ENCODE measurements at places on chromosomes 12 and 14.

- DNase-seq = no peak
Observed at GRCh38 chr12:114405519-114406271, at the start of gene TBX5. TSS of gene TBX5 (minus strand) at chr12:114406144. CDS start at chr12:114403898, 2,246 bp downstream.

DNA sequence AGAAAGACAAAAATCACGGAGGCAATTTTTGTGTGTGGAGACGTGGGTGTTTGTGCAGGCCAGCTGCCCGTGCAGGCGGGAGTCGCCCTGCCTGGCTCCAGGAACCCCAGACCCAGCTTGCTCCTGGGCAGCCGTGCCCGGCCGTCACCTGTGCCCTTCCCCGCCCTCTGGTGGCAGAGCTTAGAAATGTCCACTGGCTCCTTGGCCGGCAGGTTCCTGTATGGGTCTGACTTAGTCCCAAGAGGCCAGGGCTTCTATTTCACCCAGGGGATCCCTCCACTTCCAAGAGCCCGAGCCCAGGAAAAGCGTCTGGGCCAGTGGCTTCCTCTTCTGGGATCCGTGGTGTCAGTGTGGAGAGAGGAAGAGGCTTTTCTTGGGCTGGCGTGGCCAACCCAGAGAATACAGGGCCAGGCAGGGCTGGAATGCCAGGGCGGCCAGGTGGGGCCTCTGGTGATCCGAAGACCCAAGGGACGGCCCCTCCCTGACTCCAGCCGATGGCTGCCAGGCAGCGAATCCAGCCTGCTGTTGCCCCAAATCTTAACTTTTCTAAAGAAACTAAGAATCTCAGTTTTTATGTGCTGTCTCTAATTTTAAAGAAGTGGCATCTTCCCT is 120.9 kb downstream of the TMEM132C start:
- peak; percentile 69 for DNase-seq

DNA sequence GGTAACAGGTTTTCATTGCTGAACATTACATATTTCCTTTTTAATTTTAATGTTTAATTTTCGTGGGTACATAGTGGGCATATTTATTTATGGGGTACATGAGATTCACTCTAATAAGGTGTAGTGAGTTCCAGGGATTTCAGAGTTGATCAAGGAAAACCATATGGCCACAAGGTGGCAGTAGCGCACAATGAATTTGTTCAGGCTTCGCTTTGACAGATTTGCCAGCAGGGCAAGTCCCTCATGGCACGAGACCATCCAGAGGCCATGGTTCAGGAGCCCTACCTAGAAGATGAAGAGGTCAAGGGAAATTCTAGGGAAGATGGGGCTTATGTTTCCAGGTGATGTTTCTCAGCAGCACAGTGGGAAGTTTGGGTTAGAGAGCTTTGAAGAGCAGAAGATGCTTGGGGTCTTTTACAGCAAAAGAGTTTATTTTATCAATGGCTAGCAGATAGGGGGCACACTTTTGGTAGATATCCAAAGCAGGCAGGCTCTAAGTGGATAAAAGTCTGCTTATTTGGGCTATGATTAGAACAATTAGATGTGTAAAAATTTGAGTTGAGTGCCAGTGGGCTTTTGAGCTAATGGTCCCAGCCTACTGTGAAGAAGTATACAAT is 1004.4 kb downstream of the AACS start:
- peak; percentile 84 for DNase-seq

DNA sequence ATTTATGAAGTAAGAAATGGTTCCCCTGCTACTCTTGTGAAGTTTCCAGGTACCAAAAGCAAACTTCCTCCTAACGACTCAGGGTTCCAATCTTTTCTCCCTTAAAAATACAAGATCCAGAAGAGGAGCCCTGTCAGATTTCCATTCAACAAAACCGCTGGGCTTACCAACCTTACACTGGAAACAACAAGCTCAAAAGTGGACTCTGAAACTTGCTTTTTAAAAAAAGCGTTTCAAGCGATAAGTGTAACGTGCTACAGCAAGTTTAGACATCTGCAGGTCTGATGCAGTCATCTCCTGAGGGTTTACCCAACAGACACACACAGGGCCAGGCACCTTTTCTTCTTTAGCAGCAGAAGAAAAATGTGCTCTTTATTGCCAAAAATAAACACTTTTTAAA is 6.9 kb upstream of the CREBL2 start:
- DNase-seq = no peak

DNA sequence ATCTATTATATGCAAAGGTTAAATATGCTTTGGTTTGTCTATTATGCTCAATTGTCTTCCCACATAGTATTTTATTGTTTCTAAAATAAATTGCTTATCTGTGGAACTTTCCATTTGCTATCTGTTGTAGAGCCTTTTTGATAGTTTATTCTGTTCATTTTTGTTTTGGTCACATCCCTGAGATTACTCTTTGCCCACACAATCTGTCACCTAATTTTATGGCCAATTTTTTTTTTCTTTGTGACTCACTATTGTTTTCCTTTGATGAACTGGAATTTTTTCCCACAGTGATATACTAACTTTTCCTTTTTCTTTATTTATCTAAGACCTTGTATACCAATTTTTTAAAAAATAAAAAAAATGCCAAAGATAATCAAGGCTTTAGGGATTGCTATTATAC is 61.1 kb downstream of the RASSF9 start:
- no peak for DNase-seq

DNA sequence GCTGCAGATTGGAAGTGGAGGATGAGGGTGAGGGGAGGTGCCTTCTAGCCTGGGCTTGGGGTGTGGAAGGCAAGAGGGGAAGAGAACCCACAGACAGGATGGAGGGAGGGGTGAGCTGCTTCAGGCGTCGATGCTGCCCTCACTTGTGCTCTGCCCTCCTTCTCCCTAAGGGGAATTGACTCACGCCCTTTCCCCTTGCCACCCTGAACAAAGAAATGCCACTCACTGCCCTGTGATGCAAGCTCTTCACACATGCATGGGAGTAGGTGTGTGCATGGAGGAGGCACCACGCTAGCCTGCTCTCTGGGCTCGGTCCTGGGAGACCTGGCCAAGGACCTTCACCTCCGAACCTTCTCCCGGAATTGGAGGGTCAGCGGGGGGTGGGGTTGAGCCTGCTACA is 35.7 kb upstream of the PRMT8 start:
- DNase-seq = no peak

DNA sequence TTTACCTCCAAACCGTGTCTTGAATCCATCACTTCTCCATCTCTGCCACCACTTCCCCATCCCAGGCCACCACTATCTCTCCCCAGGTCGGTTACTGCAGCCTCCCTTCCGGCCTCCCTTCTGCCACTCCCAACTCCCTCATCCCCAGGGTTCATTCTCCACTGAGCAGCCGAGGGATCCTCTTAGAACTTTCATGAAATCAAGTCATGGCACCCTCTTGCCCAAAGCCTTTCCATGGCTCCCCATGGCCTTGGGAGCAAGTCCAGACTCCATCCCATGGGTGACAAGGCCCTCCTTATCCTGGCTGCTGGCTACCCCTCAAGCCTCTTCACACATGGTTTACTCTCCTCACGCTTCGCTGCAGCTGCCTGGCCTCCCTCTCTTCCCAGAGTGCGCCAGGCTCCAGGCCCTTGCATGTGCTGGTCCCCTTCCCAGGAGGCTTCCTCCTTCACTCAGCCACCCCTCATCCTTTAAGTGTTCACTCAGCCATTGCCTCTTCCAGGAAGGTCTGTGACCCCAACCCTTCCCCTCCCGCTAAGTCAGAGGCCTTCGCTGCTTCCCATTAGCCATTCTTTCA is 17.9 kb upstream of the SH2B3 start:
- no peak for DNase-seq

DNA sequence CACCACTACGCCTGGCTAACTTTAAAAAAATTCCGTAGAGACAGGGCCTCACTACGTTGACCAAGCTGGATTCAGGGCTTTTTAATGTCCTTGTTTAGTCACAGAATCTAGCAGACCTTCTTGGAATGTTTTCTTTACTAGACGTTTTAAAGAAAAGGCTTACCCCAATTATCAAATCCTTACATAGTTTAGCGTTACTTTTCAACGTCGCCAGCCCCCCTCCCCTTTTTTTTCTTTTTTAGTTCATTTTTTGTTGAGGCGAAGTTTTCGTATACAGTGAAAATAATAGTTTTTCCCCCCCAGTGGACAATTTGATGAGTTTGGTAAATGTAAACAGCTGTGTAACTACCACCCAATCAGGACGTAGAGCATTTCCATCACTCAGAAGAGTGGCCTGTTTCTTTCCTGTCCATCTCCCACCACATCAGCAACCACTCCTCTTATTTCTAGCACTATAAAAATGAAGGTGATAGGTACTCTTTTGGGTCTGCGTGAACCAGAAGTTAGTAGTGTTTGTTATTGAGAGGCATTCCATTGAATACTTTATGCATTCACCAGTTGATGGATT is 753 bp upstream of the DLGAP5 start:
- DNase-seq = no peak

DNA sequence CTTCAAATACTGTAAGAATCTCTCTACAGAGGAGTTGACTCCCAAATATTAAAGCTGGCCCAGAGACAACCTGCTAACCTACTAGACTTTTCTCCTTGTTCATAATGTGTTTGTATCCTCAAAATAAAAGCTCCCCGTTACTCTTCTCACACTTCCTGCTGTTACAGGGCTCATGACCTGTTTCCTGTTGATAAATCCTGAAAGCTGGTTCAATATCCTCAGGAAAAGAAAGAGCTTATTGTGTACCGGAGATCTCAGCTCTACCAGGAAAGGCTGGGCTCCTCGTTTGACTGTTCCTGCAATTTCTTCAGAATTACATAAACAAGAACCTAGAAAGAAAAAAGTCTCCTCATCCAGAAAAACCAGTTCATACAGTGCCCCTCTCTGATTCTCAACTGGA is 30.8 kb downstream of the CLEC1A start:
- DNase-seq = no peak

- no peak for DNase-seq
Observed at GRCh38 chr12:97316321-97316720, 146.3 kb upstream of the RMST start.

- no peak for DNase-seq
Observed at GRCh38 chr12:124852329-124852831, 11.3 kb downstream of the SCARB1 start.

DNA sequence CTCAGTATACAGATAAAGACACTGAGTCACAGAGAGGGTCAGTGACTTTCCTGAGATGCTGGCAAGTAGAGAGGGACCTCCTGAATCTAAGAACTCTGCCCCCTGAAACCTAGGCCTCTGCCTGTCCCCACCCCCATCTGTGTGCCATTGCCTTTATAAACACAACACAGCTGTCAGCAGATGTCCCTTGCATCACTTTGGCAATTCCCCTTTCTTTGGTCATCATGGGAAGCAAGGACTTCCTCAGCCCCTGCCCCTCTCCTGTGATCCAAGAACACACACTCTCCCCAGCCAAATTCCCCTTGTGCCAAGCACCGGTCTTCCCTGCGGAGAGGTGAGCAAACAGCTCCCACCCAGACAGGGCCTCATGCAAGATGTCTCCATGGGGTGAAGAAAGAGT is 8.3 kb downstream of the TSPAN11 start:
- no peak for DNase-seq

DNA sequence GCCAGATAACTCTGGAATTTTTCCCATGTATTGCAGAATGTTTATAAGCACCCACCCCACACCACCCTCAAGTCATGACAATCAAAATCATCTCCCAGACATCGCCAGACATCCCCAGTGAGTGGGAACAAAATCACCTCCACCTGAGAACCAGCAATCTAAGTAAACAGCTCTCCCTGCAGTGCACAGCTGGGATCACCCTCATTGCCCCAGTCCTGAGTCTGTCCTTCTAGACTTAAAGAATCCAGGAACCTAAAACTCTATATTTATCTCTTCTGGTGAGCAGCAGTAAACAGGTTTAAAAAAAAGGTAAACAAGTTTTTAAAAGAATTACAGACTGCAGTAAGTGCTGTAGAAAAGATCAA is 43.3 kb upstream of the CMKLR1 start:
- DNase-seq = no peak

- DNase-seq = no peak
Observed at GRCh38 chr14:96086032-96086431, 46.9 kb downstream of the C14orf132 start.

GRCh38 chr12:131764738-131765137 is 53.8 kb downstream of the SFSWAP start:
- no peak for DNase-seq

DNA sequence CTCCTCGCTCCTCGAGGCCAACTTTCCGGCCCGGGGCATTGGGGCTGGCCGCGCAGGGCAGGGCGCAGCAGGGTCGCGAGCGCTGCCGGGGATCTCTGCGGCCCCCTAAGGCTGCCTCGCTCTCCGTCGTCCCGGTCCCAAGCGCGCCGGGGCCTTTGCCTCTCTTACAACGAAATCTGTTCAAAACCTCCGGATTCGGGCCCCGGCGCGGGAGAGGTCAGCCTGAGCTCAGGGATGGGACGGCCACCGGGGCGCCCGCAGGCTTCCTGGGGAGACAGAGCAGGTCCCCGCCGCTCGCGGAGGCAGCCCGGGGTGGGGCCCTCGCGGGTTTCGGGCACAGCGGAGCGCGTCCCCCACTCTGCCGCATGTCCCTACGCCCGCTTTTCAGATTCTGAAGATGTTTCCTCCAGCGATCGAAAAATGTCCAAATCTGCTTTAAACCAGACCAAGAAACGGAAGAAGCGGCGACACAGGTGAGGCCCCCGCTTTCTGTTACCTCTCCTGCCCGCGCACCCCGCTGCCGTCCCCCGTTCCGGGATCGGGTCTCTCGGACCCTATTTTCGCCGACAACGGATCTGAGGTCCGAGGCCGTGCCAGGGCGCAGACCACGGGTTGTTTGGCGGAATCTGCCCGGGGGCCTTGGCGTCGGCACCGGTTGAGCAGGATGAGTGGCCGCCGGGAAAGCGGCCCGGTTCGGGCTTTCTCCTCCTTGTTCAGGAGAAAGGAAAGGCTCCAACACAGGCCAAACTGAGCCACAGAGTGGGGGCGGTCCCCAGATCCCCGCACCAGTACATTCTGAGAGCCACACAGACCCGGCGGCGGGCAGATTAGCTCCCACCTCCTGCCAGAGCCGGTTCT is 1.8 kb downstream of the VSX2 start:
- peak; percentile 67 for DNase-seq

DNA sequence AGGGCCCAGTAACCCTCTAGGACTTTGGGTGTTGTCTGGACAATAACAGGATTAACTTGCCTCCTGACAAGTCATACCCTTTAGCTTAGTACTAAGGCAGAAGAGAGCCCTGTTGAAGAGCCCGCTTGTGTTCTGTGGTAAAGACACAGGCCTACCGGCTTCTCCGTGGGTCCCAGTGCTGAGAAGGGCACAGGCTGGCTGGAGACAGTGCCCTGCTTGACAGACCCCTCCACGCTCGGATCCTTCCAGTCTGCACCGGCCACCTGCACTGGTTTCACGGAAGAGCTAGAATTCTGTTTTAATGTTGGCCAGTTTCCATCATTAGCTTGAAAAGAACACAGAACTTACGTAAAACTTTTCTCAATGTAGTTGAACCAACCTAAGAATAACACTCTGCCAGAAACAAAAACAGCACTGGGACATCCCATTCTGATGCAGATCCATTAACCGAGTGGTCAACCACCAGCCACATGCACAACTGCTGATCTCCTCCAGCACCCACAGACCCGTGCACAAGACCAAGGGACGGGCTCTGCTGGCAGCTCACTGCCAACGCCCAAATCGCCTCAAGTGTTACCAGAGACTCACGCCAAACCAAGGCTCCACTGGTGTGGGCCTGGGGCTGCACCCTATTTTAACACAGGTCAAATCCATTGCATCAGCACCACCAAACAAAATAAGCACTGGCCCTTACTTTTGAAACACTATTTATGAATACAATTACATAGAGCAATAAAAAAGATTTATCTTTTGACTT is 27.1 kb downstream of the ZFYVE21 start:
- no peak for DNase-seq

All from activated CD4-positive, alpha-beta T cell treated with anti-CD3 and anti-CD28 coated beads, Interleukin-2, amount 10 ng/mL, durations not matched to agents 24 days and 14 days (primary cell).